ENCODE measurements at places on chromosomes 3 and 15.

DNA sequence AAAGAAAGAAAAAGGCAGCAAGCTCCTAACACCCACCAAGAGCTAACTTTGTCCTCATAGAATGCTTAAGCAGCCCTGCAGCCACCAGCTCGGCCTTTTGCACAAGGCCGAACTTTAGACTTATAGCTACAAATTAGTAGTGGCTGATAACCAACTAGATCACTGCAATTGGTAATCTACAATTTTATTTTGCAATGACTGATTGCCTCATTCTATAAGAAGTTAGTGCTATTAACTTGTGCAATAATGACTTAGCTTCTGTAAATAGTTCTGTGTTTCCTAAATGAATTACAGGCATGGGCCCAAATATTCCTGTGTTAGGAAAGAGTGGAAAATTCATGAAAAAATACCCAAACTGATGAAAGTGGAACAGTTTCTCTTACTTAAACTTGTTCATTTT lies 284.8 kb upstream of the CFAP20DC start:
- peak; percentile 14 for DNase-seq

DNA sequence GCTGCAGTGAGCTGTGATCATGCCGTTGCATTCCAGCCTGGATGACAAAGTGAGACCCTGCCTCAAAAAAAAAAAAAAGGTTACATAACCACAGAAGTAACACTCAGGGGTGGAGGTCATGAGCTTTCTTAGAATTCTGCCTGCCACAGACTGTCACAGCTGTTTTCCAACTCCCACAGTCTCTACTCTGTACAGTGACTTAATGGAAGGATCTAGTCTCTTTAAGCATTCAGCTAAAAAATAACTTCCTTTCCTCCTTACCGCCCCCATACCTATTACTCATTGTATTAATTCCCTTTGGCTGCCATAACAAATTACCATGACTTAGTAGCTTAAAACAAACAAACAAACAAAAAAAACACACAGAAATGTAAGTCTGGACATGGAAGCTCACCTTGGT lies 99.6 kb upstream of the UBE2E1 start:
- no peak for DNase-seq

DNA sequence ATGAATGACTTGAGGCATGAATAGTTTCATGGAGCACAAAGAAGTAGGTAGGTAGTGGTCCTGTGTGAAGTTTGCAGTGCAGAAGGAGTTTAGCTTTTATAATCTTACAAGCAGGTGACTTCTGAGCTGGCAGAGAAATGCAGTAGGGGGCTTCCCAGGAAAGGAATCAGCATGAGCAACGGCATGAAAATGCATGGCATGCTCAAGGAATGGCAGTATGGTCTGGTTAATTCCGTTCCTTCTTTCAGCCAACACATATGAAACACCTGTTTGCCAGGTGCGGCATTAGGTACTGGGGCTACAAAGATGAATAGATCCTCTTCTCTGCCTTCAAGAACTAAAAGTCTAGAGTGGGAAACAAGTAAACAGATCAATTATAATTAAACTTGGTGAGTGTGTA lies 138.0 kb upstream of the BHLHE40 start:
- DNase-seq = no peak

DNA sequence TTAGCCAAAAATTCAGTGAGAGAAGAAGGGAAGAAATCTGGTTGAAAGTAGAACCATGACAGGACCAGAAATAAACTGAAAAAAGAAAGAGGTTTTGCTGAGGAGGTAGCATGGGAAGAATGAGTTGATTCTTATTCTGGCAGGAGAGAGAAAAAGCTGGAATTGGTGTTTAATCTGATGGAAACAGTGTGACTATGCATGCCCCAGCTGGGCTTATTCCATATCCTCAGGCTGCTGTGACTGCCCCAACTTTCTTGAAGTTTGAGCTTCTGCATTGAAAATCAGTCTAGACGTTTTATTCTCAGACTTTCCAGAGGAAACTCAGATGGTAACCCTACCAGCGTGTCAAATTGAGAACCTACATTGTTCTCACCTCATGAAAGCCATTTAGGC lies 352.5 kb upstream of the DCBLD2 start:
- DNase-seq = no peak

DNA sequence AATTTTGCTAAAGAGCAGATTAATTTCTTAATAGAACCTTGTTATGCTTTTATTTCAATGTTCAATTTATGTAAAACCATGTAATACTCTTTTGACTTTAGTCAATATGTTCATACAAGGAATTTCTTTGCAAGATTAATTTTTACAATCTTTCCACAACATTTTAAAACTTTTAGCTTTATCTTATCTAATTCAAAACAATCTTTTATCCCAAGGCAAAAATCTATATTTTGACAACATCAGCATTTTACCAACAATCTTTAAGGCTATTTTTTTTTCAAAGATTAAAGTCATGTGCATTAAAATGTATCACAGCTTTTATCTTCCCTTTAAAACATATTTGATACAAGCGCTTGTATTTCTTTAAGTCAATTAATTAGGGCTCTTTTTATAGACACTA lies 914.7 kb downstream of the PLOD2 start:
- no peak for DNase-seq

DNA sequence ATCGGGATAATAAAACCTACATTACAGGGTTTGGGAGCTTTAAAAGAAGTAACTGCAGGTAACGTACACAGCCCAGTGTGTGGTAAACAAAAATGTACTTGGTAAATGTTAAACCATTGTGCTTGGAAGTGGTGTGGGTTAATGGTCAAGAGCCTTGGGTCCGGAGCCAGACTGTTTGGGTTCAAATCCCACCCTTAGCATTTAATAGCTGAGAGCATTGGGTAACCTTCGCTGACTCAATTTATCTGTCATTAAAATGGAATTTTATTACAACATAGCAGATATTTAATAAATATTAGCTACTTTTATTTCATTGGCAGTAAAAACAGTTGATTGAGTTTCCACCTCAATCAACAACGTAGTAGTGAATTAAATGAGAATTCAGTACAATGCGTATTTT lies 1.5 kb downstream of the FSTL1 start:
- DNase-seq = no peak

DNA sequence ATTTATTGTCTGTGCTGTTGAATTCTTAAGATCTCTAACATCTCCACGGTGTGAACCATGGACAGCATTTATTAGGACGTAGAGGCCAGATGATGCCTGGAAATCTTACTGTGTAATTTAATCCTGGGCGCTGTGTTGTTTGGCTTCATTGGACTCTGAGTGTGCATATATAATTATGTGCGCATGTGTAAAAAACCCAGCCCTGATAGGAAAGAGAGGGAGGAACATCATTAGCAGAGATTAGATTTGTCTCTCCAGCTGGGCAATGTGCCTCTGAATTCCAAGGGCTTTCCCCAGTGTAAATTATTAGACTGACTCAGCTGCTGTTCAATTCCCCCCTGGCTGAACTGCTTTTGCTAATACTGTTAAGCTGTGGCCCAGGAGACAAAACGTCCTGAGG lies 39.6 kb downstream of the MAP3K13 start:
- no peak for DNase-seq

DNA sequence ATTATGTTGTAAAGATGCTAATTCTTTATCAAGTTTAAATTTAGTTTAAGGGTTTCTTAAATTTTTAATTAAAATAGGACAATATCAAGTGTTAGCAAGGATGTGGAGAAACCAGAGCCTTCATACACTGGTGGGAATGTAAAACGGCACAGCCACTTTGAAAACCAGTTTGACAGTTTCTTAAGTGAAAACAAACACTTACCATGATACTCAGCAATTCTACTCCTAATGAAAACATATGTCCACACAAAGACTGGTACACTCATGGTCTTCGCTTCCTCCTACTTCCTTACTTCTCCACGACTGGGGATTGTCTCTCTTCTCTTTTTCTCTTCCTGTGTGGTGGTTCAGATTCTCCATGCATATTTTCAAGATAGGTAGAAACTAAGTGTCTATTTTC lies 9.2 kb downstream of the SKIC8 start:
- DNase-seq = no peak

DNA sequence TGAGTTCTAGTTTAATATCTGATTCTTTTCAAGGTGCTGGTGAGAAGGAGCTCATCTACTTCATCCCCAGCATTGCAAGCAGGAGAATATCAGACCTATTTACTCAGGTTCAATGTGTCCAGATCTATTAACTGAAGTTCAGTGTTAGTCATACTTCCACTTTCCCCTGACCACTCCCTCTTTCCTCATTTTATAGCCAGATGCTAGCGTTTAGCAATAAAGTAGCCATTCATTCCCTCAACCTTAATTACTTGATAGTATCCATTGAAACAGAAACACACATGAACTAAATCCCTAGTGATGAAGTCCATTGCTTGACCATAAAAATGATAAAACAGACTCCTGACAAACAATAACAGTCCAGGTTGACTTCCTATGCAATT lies 60.0 kb downstream of the RPL22L1 start:
- peak; percentile 48 for DNase-seq
